ENCODE measurements at places on chromosomes 1 and 21.
A peak's percentile ranks its signal among the peaks of the same experiment; 100 is the strongest.

DNA sequence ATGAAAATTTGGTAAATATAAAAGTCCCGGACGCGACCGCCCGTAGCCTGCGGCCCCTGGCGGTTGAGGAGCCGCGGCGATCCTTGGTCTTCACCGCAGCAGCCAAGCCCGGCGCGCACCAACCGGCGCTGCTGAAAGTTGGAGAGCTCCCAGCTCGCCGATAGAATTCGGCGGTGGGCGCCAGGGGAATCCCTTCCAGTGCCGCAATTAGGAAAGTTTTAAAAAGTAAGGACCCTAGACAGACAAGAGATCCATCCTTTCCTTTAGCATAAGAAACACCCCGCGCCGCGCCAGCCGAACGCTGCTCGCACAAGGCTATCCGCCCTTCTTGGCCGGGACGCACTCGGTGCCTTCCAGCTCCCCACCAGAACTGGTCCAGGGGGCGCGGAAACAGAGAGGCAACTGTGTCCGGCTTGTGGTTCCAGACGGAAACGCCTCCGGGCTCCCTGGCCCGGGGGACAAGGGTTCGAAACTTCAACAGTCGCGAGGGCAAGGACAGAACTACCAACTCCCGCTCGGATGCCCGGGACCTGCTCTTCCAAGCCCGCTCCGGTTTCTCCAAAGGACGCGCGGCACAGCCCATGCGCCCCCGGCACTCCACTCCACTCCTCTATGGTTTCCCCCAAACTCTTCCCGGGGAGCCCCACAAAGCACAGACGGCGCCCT, 1.7 kb downstream of the FAM78B start:
- peak; percentile 19 for DNase-seq

- no peak for DNase-seq
These were observed at the start of gene S100A3 for GRCh38 chr1:153548722-153549688. Gene S100A3, minus strand, starts transcription at chr1:153549258. Its CDS starts 773 bp downstream, at chr1:153548485.

GRCh38 chr1:208615371-208615770, 371.2 kb upstream of the PLXNA2 start:
- DNase-seq = no peak

DNA sequence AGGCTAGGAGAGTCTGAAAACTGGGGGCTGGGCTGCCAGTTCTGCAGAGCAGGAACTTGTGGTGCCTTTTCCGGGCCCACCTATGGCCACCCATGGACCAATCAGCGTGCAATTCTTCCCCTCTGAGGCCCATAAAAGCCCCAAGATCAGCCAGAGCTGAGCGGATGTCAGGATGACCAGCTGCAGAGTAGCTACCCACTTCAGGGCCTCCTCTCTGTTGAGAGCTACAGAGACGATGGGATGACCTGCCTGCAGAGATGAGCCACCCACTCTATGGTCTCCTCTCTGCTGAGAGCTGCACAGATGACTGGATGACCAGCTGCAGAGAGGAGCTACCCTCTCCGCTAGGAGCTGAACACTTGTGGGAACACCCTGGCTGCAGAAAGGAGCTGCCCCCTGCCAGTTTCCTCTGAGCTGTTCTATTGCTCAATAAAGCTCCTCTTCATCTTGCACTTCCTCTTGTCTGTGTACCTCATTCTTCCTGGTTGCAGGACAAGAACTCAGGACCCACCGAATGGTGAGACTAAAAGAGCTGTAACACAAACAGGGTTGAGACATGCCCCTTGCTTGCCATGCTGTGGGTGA, 12.8 kb upstream of the AADACL4 start:
- DNase-seq = no peak

GRCh38 chr1:15130607-15131006, 22.9 kb upstream of the TMEM51 start:
- DNase-seq = no peak

DNA sequence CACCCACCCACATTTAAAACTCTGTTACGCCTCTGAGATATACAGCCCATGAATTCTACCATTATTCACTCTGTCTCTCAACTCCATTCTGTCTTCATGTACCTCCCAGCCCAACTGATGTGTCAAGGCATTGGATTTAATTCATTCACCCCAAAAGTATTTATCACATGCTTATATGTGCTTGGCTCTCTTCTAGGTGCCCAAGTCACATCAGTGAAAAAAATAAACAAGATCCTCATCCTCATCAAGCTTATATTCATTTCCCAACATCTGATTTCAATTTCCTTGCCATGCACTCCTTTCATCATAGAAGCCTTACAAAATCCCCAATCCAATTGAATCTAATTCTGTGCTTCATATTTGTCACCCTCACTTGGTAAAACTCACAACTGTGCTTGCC, 967.6 kb downstream of the LTN1 start:
- no peak for DNase-seq

DNA sequence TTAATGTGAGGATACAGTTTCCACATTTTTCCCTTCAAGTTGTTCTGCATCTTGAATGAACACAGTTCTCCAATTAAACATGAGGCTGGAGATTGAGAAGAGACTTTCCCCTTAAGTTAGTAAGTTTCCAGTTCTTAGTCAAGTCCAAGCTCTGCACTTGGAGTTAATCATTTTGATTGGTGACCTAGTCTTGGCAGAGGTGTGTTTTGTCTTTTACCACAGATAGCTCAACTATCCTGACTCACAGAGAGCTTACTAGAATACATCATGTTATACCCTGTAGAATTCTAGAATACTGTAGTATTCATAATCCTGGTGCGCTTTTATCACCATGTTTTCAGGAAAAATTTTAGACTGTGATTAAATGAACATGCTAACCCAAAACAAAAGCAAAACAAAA, 129.2 kb downstream of the CYYR1 start:
- DNase-seq = no peak

DNA sequence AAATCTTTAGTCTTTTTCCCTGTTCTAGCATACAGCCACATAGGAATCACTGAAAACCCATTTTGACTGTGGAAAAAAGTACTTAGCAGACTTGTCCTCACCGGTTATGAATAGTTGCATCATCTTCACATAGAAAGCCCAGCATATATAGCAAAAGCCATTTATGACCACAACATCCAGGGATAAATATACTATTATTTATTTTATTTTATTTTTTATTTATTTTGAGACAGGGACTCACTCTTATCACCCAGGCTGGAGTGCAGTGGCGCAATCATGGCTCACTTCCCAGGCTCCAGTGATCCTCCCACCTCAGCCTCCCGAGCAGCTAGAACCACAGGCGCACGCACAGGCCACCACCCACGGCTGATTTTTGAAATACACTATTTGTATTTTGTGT, 175.3 kb downstream of the GALNT2 start:
- no peak for DNase-seq

DNA sequence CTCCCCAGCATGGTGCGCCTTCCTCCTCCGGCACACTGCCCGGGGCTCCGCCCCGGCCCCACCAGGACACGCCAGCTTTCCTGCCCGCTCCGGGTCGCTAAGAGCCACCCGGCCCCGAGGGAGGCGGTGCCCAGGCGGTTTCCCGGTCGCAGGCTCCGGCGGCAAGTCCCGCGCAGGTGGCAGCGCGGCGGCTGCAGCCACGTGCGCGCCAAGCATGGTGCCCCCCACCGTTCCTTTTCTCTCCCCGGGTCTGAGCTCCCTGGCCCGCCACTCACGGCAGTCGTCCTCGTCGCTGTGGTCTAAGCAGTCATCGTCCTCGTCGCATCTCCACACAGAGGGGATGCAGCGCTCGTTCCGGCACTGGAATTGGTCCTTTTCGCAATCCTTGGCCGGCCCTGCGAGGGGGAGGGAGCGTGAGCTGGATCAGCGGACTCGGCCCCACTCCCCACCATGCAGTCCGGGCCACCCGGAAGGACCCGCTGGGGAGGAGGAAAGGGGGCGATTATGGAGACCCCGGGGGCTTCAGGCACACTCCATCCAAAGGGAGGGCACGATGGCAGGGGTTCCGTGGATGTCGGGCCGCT, 1.2 kb downstream of the LRP8 start:
- DNase-seq = no peak

DNA sequence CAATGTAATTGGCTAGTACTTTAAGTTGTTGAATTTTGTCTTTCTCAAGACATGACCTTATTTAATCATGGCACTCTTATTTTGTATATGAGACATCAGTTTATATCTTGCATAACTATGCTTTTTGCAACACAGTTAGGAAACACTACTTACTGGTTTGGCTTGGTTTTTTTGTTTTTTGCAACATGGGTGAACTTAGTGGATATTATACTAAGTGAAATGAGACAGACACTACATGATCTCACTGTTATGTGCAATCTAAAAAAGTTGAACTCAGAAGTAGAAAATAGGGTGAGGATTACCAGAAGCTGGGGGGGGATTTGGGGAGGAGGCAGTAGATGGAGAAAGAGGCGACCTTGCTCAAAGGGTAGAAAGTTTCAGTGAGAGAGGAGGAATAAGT, 132.1 kb downstream of the PLA2G4A start:
- DNase-seq = no peak

Measured in amygdala (tissue), 56 donors.